ENCODE measurements at places on chromosomes 4 and X.

DNA sequence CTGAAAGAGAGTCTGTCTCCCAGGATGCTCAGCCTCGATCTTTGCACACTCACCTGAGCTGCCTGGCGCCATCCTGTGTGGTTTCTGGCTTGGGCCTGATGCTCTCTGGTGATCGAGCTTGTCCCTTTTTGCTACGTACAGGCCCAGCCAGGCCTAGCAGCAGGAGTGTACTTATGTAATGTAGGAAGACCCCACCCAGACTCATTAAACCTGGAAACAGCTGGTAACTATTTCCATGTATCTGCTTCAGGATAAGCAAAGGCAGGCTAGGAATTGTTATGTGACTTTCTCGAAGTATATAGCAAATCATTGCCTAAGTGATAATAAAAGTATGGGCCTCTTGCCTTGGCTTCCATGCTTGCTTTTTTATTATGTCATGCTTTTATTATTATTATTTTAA, 18.6 kb upstream of the ARSJ start:
- no peak for DNase-seq

- no peak for DNase-seq
Measured at GRCh38 chr4:123587983-123588494, 191.4 kb downstream of the SPRY1 start.

GRCh38 chrX:94850811-94851210, 1176.8 kb downstream of the FAM133A start:
- DNase-seq = no peak

GRCh38 chr4:28973587-28974350, 1746.4 kb upstream of the PCDH7 start:
- peak; percentile 1 for DNase-seq

GRCh38 chrX:137428766-137429591, 136.9 kb upstream of the ZIC3 start:
- DNase-seq = peak; percentile 64

- DNase-seq = no peak
Measured at GRCh38 chr4:159216834-159217233, 114.0 kb downstream of the RAPGEF2 start.

GRCh38 chr4:168622600-168622999, 125.7 kb downstream of the PALLD start:
- no peak for DNase-seq

GRCh38 chr4:134747108-134747805, 545.7 kb upstream of the PABPC4L start:
- peak; percentile 30 for DNase-seq

DNA sequence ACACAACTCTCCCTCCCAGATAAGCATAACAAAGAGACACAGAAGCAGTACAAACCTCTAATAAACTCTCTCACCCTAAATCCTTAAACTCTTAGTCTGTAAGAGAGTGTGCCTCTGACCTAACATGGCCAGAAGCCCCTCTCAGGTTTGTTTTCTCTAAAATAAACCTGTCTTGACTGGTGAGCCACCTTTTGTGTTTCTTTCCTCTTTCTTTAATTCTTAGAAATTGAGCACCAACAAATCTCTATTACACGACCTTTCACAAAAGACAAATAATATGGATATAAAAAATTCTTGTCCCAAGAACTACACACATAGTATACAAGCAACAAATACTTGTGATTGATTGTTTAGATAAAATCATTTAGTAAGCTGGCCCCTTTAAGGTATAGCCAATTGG, 573.7 kb downstream of the EPHA5 start:
- DNase-seq = peak; percentile 19

DNA sequence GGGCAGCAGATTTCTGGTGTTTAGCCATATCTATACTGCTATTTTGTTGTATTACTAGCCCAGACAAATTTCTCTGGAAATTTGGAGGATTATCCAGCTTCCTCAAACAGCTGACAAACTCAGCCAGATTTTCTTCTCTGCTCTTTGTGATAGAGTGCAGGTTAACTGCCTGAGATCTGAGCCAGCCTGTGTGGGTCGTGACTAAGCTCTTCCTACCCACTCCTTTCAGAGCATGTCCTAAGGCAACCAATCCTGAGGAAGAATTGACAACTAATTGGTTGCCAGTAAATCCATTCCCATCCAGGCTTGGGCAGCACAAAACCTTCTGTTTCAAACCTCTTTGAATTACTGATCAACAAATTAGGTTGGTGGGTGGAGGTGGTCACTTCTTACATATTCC, 2.5 kb upstream of the GABRA2 start:
- peak; percentile 54 for DNase-seq

DNA sequence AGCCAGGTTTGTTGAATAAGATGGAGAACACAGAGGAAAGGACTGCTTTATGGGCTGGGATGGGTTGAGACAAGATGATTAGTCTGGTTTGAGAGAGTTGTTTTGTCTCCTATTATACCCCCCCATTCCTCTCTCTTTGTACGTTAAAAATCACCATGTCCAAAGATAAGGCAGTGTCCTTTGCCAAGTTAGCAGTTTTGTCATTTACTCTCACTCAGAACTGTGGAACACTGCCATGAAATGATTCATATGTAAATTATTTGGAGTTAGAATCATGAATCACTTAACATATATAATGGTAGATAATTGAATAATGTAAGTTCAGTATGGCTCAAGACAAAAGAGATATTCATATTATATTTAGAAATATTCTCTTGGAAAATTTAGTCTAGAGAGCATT, 151.3 kb downstream of the DCLK2 start:
- DNase-seq = no peak

- DNase-seq = no peak
Measured at GRCh38 chrX:2969021-2969420, 37.3 kb upstream of the ARSH start.

DNA sequence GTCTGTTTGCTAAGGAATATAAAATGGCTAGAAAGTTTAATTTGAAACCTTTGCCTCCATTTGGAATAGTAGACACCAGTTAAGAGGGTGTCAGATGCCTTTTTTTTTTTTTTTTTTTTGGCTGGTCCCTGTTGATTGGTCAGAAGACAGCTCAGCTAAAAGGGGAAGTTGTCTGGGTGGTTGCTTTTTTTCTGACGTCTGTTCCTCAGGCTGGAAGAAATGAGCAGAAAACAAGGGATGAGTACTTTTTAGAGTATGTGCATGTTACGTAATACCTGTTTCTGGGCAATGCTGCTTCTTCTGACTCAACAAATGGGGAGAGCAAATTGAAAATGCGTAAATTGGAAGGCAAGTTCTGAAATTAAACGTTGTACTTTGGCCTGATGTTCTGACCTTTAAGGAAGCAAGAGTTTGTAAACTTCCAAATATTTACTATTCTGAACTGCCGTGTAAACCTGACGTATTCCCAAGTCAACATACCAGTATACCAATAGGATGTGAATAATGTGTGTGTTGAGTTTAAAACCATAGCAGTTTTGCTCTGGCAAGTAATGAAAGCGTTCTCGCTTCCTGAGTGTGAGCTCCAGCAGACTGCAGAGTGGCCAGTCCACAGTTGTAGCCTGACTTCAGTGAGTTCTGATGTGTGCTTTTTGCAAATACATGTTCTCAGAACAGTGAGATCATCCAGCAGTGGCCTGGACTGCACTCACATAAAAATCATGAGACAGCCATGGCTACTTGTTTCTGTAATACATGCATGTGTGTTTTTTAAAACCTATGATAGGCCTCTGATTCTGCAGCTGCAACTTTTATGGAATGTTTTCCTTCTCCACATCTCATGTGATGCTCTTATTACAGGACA, 1.7 kb downstream of the SAT1 start:
- no peak for DNase-seq

DNA sequence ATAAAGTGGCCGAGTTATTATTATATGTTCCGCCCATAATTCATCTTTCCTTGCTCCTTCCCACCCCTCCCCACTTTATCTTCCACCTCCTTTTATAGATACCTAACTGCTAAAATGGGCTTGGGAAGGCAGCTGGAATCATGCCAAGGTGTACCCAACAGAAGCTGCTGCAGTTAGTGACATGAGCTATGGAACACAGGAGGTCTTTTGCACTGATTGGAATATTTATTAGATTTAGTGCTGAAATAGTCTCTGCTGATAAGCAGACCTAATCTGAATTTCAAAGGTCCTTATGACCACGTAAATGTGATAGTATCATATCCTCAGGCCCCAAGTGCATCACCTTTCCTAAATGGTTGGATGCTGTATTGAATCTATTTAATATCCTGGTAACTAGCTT, 64.9 kb downstream of the HMGB2 start:
- no peak for DNase-seq

GRCh38 chr4:40515398-40516293, 114.0 kb downstream of the RBM47 start:
- peak; percentile 34 for DNase-seq

GRCh38 chrX:74520896-74521295, 93.5 kb downstream of the RLIM start:
- no peak for DNase-seq

- DNase-seq = no peak
Measured at GRCh38 chr4:2363056-2363721, 55.3 kb downstream of the ZFYVE28 start.

GRCh38 chr4:109083911-109084310, 218.5 kb downstream of the COL25A1 start:
- DNase-seq = no peak

- peak; percentile 38 for DNase-seq
Measured at GRCh38 chrX:97238632-97239031, 354.9 kb downstream of the RPA4 start.

DNA sequence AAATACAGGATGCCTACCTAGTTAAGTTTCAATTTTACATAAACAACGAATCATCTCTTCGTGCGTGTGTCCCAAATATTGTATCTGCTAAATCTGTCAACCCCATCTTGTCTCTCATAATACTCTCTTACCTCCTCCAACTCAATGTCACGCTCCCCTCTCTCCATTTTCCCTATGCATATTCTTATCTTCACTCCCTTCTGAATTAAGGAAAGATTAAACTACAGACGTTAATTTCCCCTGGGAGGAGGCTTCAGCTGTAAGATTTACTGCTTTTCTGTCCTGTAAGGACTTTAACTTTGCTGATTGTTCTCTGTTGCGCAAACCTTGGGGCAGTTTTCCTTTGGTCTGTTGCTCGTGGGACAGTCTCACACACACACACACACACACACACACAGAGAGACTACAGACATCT, 455 bp upstream of the ABCB7 start:
- DNase-seq = peak; percentile 11

GRCh38 chr4:71212216-71212615, 126.6 kb upstream of the SLC4A4 start:
- DNase-seq = no peak

GRCh38 chrX:2388669-2389068, 112.1 kb downstream of the DHRSX start:
- DNase-seq = no peak

DNA sequence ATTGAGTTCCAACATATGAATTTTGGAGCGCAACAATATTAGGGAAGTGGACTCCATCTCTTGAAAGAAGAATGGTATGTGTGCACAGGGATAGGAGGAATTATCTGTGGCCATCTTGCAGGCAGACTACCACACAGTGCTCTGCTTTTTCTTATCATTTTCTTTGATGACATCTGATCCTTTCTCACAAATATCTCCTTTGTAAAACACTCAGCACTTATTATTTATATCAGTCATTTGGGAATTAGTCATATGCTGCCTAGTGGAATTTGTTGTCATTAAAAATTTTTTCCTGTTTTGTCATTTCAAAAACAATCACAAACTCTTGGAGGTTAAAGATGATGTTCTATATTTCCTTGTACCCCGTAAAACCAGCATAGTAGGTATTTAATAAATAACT, 444.3 kb upstream of the ATOH1 start:
- DNase-seq = no peak

GRCh38 chrX:110159865-110160264, 157.0 kb downstream of the TMEM164 start:
- no peak for DNase-seq

DNA sequence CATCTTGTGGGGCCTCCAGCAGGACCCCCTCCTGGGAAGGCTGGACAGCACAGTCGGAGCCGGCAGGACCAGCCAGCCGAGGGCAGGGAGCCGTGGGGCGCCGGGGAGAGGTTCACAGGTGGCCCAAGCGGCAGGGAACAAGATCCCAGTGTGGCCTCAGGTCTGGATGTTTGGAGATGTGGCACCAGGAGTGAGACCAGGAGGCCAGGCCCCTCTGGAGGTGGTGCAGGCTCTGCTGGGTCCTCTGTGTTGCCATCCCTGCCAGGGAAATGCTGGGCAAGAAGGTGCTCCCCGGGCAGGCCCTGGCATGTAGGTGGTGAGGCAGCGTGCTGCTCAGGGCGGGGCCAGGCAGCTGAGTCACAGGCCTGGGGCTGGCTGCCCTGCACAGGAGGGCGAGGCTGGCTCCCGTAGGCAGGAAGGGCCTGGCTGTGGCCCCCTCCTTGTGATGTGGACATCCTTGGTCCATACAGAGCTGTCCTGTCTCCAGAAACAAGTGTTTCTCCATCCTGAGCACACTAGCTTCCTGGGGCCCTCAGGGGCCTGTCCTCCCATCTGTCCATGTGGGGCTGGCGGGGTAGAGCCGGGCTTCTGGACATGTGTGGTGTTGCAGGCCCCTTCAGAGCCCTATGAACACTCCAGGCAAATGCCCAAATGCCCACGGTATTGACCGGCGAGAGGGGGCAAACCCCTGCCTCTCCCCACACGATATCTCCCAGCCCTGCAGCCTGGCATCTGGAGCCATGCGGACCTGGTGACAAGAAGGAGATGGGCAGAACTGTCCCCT, 4.8 kb upstream of the HGFAC start:
- DNase-seq = no peak

DNA sequence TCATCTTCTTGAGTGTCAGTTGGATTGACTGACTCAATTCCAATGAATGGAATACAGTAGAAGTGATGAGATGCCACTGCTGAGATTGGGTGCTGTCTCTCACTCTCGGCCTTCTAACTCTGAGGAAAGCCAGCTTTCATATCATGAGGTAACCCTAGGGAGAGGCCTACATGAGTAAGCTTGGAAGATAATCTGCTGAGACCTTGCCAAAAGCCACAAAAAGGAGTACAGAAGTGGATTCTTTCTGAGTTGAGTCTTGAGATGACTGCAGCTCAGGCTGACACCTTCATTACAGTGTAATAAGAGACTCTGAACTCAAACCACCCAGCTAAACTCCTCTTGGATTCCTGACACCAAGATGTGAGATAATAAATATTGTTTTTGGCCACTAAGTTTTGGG, 537.4 kb upstream of the MAGEB18 start:
- no peak for DNase-seq
